ENCODE measurements at places on chromosomes 12 and 14.

GRCh38 chr12:116677202-116677661 is 60.6 kb downstream of the SPRING1 start:
- DNase-seq, result no peak

- DNase-seq, result peak; percentile 28
Measured at GRCh38 chr14:104827177-104828055, 26.5 kb downstream of the ZBTB42 start.

GRCh38 chr14:53563628-53564027 is 393.0 kb downstream of the BMP4 start:
- no peak for DNase-seq

DNA sequence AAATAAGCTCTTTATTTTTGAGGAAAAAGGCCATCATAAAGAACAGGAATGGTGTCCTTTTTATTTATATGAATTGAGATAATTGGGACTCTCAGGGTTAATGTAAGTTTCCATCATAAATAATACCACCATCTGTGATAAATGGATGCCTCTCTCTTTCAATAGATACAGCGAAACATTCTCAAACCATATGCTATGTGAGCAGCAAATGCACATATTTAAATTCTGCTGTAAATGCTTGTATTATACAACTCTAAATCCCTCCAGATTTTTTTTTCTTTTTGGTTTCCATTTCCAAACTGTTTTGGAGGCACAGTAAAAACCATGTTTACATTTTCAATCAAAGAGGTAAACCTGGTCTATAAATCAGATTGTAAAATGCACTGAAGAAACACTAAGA is 132.3 kb downstream of the TMEM132C start:
- DNase-seq, result no peak

- DNase-seq, result peak; percentile 16
Measured at GRCh38 chr14:96126339-96126782, 78.3 kb upstream of the BDKRB2 start.

- no peak for DNase-seq
Measured at GRCh38 chr12:16187660-16188059, 89.8 kb downstream of the SLC15A5 start.

- DNase-seq, result no peak
Measured at GRCh38 chr12:93341409-93342049, 36.2 kb upstream of the NUDT4 start.

DNA sequence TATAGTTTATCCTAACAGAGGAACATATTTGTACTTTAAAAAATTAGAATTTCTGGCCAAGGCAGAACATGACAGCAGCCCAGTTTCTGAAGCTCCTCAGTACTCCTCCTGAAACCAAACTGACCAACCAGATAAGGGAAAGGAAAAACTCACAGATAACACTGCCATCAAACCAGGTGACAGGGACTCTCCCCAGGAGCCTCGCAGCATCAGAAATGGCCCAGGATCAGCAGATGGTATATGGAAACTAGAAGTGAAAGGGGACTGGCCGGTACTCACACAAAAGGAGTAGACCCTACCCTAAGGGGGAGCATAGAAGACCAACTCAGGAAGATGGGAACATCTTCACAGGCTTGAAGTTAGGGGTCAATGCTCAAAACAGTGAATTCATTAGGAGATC is 22.0 kb downstream of the GALC start:
- DNase-seq, result no peak

DNA sequence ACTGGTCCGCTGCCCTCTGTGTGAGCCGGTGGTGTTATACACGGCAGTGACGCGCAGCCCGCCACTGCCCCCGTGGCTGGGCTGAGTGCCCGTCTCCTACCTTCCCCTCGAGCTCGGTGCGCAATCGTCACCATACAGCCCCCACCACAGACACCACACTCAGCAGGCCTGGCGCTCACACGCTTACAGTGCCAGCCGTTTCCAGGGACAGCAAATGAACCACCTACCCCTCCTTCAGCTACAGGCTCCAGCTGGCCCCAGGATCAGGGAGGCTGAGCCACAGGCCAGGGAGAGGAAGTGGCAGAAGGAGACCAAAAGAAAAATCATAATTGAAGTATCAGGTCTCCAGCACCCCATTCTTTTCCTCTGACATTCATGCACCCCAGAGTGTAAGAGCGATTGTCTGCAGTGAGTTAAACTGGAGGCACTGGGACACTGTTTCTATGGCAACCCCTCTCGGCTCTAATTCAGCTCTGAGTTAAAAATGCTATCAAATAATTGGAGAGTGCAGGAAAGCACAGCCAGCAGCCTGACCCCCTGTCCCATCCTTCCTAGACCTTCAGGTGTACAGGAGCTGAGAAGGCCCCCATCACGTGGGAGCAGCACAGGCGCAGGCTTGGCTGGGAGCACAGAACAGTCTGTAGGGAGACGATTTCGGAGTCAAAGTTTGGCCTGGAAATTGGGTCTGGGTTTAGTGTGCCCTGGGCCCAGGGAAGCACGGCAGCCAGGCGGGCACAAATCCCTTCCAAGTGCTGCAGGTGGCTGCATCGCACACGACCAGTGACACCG is 18.0 kb downstream of the LRTM2 start:
- DNase-seq, result no peak

GRCh38 chr12:120749256-120749655 is 23.6 kb downstream of the ACADS start:
- DNase-seq, result no peak

DNA sequence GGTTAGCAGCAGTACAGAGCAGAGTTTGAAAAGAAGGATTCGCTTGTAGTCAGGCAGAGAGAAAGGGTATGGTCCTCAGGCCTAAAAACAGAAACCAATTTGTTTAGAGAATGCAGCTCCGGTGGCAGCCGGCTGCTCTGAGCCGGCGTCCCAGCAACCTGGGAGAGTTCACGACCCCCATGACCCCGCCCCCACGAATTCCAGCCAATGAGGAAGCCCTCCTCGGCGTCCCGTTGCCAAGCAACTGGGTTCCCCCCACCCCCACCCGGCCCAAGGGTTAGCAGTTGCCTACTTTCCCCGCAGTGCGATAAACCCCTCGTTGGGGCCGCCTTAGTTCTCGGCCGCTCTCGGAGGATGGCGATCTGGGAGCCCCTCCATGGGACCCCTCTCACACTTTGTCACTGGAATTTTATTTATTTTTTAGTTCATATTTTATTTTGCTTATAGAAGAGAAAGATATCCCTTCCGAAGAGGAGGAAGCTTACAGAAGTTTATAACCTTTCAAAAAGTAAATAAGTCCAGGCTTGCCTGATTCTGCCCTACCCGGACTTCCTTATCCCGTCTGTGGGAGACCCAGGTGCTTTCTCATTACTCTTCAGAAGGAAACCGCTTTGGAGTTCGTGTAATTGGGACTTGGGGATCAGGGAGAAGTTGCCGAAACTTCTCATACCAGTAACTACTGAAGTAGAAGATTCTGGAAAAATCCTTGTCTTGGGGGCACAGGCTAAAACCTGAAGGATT is at the start of gene CCDC60:
CCDC60 (plus strand) TSS at position 300 of the 741 bp plus-strand sequence. CDS start 448 bp downstream, outside the sequence.
- no peak for DNase-seq

DNA sequence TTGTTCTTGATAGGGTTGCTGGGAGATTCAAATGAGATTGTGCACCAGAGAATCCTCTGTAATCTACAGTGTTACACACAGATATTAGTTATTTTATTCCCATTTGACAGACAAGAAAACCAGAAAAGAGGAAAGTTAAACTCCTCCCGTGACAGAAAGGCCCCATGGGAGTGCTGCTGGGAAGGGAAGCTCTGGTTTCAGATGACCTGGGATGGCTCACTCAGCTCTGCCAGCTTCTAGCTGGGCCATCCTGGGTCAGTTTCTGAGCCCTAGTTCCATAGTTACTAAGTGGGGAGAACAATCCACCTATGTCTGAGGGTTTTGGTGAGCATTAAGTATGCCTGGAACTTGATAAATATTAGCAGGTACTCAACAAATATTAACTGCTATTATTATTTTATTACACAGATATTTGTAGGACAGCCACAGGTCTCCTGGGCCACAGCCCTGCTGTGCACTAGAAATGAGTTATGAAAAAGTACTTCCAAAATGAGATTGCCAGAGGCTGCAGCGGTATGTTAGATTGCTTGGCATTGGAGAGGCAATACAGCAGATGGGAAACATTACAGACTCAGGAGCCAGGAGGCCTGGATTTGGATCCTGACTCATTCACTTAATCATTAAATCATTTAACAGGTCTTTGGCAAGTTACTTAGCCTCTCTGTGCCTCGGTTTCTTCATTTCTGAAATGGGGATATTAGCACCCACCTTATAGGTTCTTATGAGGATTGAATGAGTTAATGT is 47.1 kb upstream of the STON2 start:
- no peak for DNase-seq

GRCh38 chr12:107515446-107515958 is 170.1 kb upstream of the PWP1 start:
- no peak for DNase-seq

DNA sequence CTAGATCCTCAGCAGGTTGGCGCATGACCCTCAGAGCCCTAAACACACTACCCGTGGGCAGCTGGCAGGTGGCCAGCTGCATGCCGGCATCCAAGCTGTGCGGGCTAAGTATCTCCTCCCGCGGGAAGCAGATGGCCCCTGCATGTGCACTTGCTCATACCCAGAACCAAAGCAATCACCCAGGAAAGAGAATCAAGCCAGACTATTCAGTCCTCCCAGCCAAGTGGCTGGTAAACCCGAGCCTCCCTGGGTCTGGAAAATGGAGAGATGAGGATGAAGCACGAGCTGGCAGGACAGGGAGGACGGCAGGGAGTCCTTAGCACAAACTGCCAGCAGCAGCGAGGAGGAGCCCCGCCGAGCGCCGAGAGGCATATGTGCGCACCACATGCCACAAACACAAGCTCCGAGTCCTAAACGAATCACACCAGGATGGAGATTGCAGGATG is 139.7 kb downstream of the RIMBP2 start:
- no peak for DNase-seq

- no peak for DNase-seq
Measured at GRCh38 chr14:89504091-89504490, 87.1 kb upstream of the FOXN3 start.

- no peak for DNase-seq
Measured at GRCh38 chr14:103133210-103134140, 10.2 kb downstream of the TNFAIP2 start.

DNA sequence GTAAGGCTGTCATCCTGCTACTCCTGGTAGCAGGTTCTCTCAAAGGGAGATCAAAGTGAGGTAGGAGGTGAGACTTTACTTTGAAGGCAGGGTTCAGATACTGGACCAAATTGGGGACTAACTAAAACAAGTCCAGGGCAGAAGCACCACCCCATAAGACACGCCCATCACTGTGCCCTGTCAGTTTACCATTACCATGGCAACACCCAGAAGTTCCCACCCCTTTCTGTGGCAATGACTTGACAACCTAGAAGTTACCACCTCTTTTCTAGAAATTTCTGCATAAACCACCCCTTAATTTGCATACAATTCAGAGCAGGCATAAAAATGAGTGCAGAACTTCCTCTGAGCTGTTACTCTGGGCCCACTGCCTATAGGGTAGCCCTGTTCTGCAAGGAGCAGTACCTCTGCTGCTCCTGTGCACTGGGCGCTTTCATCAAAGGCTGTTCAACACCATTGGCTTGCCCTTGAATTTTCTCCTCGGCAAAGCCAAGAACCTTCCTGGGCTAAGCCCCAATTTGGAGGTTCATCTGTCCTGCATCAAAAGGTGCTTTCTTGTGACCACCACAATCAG is 64.8 kb upstream of the MAX start:
- DNase-seq, result no peak

DNA sequence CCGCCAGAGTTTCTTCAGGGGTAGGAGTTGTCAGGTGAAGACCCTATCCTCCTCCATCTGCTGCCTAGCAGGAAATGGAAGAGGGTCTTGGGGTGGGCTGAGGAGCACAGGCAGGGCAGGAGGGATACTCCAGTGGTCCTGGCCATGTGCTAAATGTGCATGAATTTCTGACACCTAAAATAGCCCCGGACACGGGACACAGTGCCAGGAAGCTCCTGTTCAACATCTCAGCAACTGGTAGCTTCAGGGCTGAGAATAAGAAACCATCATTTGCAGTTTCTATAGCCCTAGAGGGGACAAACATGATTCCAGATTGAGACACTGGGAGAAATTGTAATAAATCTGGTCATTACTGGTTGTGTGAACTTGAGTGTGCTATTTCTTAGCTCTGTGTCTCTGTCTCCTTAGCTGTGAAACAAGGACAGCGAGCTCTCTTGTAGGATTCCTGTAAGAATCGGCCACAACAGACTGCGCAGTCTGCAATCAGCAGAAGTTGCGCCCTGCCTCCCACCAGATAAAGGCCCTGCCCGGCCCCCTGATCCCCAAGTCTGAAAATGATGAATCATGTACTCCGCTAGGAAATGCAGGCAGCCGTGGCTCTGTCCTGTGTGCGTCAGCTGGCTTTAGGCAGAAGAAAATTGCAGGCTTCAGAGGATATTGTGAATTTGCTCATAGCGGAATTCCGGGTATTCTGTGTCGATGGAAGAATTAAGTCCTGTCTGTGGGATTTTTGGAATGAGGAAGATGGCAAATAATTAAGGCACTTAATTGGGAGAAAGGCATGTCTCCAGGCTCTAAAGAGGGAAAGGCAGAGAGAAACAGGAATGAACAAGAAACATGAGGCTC is 35.2 kb upstream of the MEG3 start:
- DNase-seq, result no peak

GRCh38 chr12:98725476-98726247 is 80.6 kb downstream of the APAF1 start:
- DNase-seq, result no peak

GRCh38 chr12:129827102-129827865 is 76.5 kb downstream of the TMEM132D start:
- DNase-seq, result no peak

DNA sequence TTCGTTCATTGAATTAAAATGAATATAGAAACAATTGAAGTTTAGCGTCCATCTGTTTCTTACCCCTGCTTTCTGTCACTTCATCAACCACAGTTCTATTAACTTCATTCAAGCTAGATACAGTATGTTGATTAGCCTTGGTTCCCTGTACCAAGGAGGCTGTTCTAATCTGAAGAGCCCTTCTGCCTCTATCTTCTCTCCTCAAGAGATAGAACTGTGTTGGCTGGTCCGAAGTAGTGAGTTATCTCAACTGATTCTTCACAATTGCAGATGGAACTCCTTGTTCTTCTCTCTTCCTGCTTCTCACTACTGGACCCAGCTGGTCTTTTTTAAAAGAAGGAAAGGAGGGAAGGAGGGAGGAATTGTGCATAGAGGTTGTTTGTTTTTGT is 82.1 kb upstream of the TRAF3 start:
- DNase-seq, result no peak

- DNase-seq, result no peak
Measured at GRCh38 chr12:56082382-56082781, 2.4 kb downstream of the ERBB3 start.
